ENCODE measurements at places on chromosomes 12 and 14.
A peak's percentile ranks its signal among the peaks of the same experiment; 100 is the strongest.

DNA sequence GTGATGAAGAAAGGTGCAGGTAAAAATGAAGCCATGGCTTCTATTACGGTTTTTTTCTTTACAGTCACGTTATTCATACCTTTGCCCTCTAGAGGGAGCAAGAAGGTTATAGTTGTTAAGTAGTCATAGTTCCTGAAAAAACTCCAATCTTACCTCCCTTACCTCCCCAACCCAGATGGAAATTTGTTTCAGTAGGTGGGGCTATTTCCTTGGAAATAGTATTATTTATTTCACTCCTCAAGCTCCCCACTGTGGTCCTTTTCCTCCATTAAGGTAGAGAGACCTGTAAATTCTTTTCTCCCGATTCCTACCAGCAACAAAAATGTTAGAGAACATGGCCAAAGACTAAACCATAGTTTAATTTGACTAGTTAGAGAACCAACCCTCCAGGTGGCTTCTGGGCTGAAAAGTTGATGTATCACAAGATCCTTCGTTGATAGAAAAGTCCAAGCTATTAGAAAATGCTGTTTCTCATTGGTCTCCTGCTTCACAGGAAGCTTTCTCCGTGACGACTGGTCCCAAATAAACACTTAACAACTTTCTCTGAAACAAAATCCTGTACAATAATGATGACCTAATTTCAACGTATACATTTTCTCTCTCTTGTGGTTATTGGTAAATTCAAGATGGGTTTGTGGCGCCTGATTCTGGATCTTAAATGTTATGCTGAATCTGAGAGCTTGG is 43.5 kb downstream of the TMX1 start:
- peak; percentile 93 for DNase-seq

GRCh38 chr14:103216399-103216798 is 93.1 kb downstream of the TNFAIP2 start:
- DNase-seq, result peak; percentile 5

GRCh38 chr12:39605996-39606395 is 13.6 kb downstream of the ABCD2 start:
- no peak for DNase-seq

- peak; percentile 35 for DNase-seq
Measured at GRCh38 chr14:102777711-102778337, 575 bp downstream of the TRAF3 start.

DNA sequence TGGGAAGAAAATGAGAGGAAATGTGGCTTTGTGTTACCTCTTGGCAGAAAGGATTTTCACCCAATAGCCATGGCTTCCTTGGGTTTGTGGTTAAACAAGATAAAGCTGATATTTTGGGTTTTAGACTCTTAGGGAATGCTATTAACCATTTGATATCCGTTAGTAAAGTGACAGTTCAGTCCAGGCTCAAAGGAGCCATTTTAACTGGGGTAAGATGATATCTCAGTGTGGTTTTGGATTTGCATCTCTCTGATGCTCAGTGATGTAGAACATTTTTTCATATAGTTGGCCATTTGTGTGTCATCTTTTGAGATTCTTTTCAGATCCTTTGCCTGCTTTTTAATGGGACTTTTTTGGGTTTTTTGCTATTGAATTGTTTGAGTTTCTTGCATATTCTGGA is 30.1 kb downstream of the IFT43 start:
- no peak for DNase-seq

GRCh38 chr12:34526946-34527345 is 504.6 kb downstream of the ALG10 start:
- no peak for DNase-seq

DNA sequence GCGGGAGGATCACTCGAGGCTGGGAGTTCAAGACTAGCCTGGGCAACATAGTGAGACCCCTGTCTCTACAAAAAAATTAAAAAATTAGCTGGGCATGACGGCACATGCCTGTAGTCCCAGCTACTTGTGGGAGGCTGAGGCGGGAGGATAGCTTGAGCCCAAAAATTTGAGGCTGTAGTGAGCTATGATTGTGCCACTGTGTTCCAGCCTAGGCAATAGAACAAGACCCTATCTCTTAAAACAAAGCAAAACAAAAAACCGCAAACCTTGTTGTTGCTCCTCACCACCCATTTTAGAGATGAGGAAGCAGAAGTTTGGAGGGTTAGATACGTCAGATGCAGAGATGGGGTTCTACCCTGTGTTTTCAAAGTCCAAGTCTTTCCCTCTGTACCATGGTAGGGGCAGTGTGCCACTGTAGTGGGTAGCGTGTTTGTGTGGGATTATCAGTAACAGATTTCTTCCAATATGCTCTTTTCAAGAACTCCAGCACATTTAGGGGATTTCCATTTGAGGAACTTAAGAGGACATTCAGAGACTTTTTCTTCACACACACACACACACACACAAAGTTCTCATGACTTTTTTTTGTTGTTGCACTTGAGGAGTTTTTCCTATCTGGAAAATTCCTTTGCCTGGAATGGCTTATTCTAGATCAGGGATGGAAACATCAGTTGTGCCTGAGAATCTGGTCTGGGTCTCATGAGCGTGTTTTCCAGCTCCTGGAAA is 186.5 kb downstream of the CHST11 start:
- DNase-seq, result no peak

Data from lung (tissue), 17 donors.